ENCODE measurements at places on chromosomes 5 and 9.

GRCh38 chr5:119340597-119341218, 15.1 kb upstream of the TNFAIP8 start:
- DNase-seq, result peak; percentile 90

- no peak for DNase-seq
Measured at GRCh38 chr9:93677641-93678136, 101.3 kb downstream of the PHF2 start.

- DNase-seq, result no peak
Measured at GRCh38 chr5:150192462-150192861, 2.6 kb downstream of the SLC6A7 start.

GRCh38 chr9:37715991-37716505, 37.6 kb upstream of the TRMT10B start:
- DNase-seq, result no peak

- DNase-seq, result no peak
Measured at GRCh38 chr5:96067251-96067650, 105.6 kb upstream of the ELL2 start.

GRCh38 chr9:115086886-115087285, 31.1 kb downstream of the TNC start:
- DNase-seq, result no peak

- DNase-seq, result no peak
Measured at GRCh38 chr5:98638111-98638510, 135.4 kb upstream of the RGMB start.

- DNase-seq, result no peak
Measured at GRCh38 chr5:181241393-181241975, 2.2 kb downstream of the RACK1 start.

GRCh38 chr5:81162501-81162900, 70.6 kb upstream of the CKMT2 start:
- DNase-seq, result no peak

DNA sequence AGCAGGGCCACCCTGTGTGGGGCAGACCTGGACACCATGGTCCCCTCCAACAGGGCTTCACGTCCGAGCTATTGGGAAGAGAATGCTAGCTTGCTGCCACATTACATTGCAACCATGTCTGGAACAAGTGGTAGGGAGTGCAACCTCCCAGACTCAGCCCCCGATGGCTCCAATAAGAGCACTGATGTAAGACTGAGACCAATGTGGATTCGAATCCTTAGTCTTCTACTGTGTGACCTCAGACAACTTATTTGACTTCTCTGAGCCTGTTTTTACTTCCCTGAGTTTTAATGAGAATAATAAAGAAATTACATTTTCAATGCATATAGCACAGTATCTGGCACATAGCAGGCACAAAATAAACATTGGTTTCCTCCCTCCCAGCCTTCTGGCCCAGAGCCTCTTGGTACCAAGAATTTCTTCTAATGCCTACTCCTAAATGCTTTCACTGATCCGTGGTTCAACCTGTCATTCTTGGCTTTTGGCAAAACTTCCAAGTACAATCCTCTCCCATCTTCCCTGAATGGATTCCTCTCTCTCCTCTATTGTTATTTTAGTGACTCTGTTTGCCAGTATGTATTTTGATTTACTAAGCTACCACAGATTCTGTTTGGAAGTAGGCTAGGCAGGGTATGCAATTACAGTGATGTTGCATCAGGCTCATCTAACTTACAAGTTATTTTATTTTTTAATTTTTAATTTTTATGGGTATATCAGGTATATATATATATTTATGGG, 34.6 kb upstream of the COL15A1 start:
- DNase-seq, result no peak

- DNase-seq, result no peak
Measured at GRCh38 chr9:17970277-17970676, 391.4 kb downstream of the SH3GL2 start.

DNA sequence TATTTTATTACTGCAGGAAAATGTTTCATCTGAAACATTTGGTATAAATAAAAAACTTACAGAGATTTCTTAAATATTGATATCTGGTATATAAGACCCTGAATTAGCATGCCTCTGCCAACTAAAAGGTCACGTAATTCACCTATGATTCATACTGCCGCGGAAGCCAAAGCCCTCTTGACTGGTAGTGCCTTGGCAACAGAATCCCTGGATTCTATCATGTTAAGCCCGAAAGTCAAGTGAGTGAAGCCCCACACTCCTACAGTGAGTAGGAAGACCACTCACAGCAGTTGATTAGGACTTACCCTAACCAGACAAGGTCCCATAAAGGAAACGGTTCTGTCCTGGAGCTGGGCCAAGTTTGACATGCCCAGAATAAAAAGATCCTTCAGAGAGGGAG, 175.6 kb upstream of the NREP start:
- no peak for DNase-seq

- peak; percentile 16 for DNase-seq
Measured at GRCh38 chr9:135303280-135303647, 176.3 kb upstream of the PPP1R26 start.

DNA sequence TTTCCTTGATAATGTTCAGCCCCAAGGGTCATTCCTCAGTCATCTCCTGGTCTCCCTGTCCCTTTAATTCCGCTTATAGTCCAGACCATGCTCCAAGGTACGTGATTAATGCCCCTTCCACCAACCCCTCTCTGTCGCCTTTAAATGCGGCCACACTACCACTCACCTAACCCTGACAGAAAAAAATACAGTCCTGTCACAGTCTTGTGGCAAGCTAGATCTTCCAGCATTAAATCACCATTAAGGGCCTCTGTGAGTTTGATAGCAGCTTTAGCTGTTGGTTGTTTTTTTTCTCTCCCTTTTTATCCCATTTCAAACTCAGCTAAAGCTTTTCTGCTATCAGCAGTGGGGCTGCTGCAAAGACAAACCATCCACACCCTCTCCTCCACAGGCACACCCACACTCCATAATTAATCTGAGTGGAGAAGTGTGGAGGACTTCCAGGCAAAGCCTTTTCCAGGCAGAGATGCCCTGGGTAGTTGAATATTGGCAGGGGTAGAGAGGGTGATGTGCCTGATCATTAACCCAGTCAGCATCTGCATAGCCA, 522.7 kb upstream of the CLINT1 start:
- DNase-seq, result no peak

DNA sequence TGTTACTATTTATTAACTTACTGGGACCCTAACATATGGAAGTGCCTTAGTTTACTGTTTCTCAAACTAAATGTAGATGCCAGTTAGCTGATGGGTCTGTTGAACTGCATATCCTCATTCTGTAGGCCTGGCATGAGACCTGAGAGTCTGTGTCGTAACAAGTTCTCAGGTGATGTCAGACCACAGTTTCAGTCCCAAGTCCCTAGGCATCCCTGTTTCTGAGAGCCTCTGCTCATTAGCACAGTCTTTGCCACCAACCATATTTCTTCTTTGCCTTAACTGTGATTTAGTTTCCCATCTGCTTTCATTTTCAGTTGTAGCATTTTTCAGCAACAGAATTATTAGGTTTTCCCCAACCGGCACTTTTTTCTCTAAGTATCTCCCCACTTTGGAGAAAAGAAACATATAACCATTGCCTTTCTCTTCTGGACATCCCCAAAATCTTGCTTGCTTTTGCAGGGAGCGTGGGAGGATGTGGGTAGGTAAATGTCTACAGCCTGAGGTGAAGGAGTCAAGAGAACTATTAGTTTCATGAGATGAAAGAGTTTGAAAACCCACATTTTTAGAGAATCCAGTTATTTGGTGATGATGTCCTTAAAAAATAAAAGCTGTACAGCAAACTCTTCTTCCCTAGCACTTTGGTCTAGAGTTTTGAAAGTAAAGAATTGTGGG, 74.6 kb downstream of the NUDT12 start:
- no peak for DNase-seq

DNA sequence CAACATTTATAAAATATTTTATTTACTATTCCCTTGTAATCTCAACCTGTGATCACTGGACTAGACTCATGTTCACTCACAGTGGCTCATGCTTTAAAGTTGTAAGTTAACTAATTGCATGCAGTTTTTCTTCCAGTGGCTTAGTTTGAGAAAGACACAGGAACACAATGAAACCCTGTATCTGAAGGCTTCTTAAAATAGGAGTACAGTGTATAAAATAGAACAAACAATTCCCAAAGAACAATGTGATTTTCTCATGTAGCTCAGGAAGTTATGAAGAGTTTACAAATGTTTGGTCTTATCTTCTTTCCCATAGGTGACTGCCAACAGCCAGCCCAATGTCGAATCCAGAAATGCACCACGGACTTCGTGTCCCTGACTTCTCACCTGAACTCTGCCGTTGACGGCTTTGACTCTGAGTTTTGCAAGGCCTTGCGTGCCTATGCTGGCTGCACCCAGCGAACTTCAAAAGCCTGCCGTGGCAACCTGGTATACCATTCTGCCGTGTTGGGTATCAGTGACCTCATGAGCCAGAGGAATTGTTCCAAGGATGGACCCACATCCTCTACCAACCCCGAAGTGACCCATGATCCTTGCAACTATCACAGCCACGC, 5.9 kb downstream of the RGMB start:
- no peak for DNase-seq

DNA sequence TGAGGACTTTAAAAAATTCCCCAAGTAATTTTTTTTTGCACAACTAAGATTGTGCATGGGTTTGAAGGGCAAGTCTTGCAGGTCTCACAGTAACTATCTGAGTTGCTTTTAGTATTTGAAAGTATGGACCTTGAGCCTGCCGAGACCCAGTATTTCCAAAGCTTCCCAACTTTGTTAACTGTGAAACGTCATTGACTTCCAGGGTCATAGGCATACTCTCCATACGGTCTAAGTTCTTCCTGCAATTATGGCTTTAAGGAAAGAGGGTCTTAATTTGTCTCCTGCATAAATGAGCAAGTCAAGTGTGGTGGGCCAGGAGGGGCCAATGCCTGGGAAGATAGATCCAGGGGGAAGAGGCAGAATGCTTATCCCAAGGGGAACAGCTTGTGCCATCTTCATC, 24.0 kb upstream of the EPB41L4B start:
- no peak for DNase-seq

DNA sequence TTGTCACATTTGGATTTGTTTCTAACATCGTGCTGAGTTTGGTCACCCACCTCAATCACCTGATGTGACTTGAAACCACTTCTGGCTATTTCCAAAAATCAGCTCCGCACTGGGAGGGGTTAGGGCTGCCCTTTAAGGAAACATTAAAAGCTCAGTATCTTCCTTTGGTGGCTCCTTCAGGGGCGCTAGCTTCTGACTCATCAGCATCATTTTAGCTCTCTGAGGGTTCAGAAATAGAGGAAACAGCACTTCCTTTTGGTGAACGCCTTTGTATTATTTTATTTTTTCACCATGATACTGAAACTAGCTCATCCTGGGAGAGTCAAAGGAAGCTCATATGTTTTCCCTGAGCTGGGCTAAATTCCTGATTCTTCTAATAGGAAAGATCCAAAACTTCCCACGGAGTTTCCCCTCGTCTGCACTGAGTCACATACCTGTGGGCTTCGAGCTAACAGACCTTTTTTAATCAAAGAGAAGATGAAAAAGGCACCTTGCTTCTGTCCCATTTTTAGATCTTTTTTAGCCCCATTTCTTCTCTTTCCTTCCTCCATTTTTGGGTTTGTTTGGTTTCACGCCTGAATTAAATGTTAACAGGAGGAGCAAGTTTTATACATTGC, 48.2 kb downstream of the ROPN1L start:
- DNase-seq, result no peak

- no peak for DNase-seq
Measured at GRCh38 chr5:4226565-4226964, 630.9 kb downstream of the IRX1 start.

DNA sequence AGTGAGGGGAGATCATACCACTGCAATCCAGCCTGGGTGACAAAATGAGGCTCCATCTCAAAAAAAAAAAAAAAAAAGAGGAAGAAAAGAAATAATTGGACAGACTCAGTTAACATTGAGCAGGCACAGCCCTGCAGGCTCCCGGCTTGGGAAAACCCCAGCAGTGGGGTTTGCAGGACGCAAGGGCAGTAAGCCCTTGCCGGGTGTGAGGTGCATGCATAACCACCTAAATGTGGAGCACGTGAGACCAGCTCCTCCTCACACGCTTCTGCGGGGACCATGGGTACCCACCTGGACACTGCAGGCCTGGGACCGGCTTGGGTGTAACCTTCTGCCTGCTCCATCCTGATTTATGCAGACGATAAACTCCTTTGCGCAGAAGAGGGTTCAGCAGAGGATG, 4.8 kb upstream of the SLC6A18 start:
- DNase-seq, result no peak

- DNase-seq, result no peak
Measured at GRCh38 chr5:610744-611730, 1.1 kb upstream of the CEP72 start.

GRCh38 chr9:130947618-130948140, 8.6 kb upstream of the FIBCD1 start:
- DNase-seq, result no peak

- DNase-seq, result no peak
Measured at GRCh38 chr9:72457366-72457765, 64.0 kb upstream of the TMC1 start.

DNA sequence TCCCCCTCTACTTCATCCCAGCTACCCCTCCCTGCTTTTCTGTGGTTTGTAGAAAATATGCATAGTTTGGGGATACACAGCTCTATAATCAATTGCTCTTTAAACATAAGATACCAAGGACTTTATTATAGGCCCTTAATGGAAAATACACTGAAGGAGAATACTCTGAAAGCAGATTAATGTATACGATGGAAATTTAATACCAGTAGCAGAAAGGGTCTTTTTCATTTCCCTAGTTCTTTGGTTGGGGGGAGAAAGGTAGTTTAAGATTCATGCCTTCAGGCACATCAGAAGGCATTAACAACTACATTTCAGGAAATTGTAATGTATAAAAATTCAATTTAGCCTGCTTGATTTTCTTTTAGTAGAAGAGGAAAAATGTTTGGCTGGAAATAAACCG, 452.9 kb upstream of the ZNF608 start:
- DNase-seq, result no peak

DNA sequence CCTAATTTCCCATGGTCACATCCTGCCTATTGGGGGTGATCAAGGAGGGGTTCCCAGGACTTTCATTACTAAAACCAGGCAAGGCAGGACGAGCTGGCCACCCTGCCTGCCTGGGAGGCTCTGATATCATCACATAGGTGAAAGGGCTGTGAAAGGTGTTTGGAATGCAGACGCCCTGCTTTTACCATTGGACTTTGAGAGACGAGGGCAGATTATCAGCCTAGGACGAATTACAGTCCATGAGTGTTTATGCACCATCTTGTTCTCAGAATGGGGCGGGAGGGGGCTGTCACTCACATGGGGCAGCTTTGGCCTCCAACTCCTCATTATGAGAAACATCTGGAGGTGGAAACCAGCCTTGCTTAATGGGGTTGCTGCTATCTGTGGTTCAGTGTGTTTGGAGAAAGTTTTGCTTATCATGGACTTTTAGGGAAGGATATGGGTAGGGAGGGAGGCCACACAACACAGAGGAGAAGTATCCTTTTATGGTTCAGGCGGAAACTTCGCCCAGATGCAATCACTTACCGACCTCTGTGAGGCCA, 69.8 kb upstream of the UBTD2 start:
- DNase-seq, result no peak

DNA sequence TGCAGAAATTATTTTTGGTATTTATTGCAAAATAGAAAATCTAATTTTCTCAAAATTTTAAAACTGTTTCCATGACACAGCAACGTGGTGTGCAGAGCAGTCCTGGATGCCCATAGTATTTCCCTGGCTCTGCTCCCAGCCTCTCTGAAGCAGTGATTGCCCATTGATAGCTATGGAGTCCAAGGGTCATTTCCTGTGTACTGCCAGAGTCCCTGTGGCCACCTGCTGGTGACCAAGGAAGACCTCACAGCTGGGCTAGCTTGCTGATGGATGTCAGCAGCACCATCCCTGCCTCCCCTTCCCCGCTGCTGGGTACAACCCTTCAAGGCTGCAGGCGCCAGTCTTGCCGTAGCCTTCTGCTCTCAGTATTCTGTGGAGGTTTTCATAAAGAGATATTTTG, 184.1 kb downstream of the DIRAS2 start:
- DNase-seq, result no peak
